Purkinje cell (primary cell): ENCODE measurements at places on chromosomes 4 and X. TPM values are rescaled to one million over a fixed set of nuclear protein-coding genes. Genes with fewer than 3 reads are reported as not detected.

RASL11B gene
- 1.4 and 12.6 TPM in 2 replicates for polyA plus RNA-seq

BTK gene
- polyA plus RNA-seq = not detected in 2 replicates

GPC4 gene
- polyA plus RNA-seq = 0.48 and 0.97 TPM in 2 replicates

C1GALT1C1 gene
- polyA plus RNA-seq = 38.0 and 89.5 TPM in 2 replicates

TIGD2 gene
- 10.6 and 13.6 TPM in 2 replicates for polyA plus RNA-seq

SPANXN2 gene
- polyA plus RNA-seq = not detected in 2 replicates

PCYT1B gene
- 0.71 and 0.88 TPM in 2 replicates for polyA plus RNA-seq

PJA1 gene
- polyA plus RNA-seq = 12.7 and 26.0 TPM in 2 replicates

CAMK2D gene
- polyA plus RNA-seq = 126 and 167 TPM in 2 replicates

BCAP31 gene
- 151 and 213 TPM in 2 replicates for polyA plus RNA-seq
